ENCODE measurements at places on chromosomes 4 and X.
A peak's percentile ranks its signal among the peaks of the same experiment; 100 is the strongest.

GRCh38 chr4:49018718-49019295 is 32.7 kb downstream of the CWH43 start:
- no peak for DNase-seq

DNA sequence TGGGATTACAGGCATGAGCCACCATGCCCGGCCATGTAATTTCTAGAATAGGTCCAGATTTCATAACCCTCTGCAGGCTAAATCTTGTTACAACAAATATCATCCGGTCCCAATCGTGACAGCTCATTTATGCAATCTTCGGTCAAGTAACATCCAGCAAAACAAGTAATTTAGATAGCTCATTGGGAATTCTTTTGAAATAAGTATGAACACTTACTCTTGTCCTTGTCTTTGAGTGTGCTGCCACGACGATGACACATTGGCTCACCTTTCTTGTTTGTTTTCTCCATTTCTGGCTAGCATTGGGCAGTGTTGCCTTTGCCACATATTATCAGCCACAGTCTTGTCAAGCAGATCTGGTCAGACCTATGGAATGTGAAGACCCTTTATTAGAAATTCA is 92.0 kb downstream of the PHEX start:
- no peak for DNase-seq

DNA sequence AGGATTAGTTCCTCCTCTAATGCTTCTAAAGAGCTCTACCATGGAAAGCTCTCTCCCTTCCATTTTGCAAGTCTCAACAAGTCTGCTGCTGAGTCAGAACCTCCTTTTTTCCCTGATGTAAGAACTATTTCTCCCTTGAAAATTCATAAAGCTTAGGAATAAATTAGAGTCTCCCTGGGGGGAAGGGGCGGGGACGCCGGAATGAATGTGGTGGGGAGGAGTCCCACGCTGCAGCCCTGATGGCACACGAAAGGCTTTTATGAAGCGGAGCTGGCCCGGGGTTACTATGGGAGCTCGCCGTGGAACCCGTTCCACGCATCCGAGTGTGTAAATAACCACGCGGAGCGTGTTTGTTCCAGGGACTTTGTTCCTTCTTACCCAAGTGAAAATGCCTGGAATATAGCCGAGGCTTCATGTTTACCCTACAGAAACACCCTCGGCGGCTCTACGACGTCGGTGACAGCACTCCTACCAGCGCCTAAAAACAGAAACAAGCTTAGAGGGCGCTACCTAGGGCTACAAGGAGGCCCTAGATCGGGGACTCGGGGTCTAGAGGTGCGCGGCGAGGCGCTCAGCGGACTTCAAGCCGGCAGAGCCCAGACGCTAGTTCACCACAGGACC is 923 bp upstream of the CPEB2 start:
- DNase-seq = peak; percentile 85

DNA sequence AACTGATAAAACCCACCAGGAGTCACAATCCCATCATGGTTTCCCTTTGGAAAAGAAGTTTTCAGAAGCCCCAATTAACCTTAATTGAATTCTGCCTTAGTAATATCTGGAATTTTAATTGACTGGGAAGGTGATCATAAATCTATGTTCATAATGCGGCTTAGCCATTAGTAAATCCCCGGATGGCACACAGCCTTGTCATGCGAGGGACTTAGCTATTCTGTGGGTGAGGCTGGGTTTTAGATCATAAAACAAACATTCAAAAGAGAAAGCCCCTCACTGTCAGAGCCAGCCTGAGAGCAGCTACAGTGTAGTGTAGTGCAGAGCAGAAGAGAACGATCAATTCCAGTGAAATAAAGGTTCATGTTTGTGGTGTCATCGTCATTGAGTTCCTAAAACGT is 124.0 kb upstream of the NOCT start:
- no peak for DNase-seq

GRCh38 chrX:91435395-91435794 is 756 bp downstream of the PABPC5 start:
- DNase-seq = no peak

GRCh38 chrX:44915361-44915868 is 42.4 kb downstream of the KDM6A start:
- no peak for DNase-seq

GRCh38 chrX:16931371-16931770 is 15.1 kb upstream of the REPS2 start:
- no peak for DNase-seq

DNA sequence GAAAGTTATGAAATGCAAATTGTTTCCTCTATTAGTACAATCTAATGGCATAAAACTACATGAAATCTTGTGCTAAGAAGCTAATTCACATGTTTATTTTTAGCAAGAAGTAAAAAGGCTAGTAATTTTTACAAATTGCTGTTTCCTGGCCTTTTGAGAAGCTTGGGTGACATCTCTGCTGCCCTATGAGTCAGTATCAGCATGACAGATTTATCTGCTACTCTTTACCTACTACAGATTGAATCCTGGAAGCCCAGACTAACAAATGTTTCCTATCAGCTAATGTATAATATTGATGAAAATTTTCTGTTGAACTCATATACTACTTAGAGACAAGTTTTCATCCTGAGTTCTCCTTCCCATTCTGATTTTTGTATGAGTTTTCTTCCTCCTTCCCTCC is 232.4 kb downstream of the DCTD start:
- no peak for DNase-seq

DNA sequence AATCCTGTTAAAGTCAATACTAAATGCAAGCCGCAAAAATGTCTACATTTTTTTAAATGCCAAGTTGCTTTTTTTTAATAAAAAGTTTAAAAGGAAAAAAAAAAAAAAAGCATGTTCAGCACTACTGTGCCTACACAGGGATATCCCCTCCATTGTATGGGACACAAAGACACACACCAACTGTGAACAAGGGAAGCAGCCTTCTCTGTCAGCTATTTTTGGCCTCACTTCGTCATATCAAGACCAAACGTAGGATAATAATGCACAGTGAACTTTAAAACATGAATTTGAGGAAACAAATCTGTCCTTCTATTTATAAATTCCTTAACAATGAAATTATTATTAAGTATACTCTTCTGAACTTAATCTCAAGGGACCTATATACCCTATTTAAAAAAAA is 4.4 kb downstream of the FBXW7 start:
- no peak for DNase-seq

Data from small intestine (tissue), 16 donors.